ENCODE measurements at places on chromosomes 5 and 9.

DNA sequence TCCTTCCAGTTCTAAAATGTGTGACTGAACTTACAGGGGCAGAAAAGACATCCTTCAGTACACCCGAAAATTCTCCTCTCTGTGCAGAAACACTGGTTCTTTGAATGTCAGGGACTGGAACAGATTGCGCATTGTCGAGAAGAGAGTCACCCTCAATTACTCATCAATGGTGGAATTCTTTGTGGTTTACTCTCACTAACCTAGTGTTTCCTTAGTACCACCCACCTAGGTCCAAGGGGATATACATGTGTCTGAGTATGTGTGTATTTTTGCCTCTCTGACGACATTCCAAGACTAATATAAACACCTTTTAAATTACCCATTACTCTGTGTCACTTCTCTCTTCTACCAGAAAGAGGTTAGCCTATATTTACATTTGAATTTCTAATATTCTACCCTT, 660.8 kb downstream of the TLE1 start:
- DNase-seq: no peak

DNA sequence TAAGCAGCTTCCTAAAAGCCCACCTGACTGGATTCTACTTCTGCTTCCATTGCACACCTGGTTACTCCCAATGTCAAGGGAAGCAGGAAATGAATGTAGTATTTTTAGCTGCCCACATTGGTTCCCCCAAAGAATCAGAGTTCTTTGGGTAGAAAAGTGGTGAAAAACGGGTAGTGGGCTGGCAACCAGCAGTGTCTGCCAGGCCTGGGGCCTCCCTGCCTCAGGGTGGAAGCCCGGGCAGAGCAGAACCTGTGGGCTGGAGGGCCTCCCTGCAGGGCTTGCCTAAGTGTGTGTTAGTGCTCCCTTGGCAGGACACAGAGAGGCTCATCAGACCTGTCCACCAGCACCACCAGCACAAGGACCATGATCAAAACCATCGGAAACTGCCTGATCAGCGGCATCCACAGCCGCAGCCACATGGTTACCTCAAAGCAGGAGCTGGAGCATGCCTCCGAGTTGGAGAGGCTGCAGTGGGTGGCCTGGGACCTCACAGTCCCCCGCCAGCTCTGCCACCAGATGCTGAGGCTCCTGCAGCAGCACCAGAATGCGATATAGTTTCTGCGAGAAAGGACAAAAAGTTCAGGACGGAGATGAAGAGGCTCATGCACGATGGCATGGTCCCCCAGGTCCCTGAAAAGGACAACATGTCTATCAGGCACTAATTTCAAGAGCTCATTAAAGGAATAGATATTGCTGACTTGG, 72.2 kb downstream of the PTPDC1 start:
- DNase-seq: no peak

- DNase-seq: no peak
Measured at GRCh38 chr5:5044247-5044840, 95.8 kb upstream of the ADAMTS16 start.

- no peak for DNase-seq
Measured at GRCh38 chr9:13244181-13244580, 35.3 kb downstream of the MPDZ start.

- DNase-seq: peak; percentile 6
Measured at GRCh38 chr5:81750308-81751008, 439 bp downstream of the SSBP2 start.

DNA sequence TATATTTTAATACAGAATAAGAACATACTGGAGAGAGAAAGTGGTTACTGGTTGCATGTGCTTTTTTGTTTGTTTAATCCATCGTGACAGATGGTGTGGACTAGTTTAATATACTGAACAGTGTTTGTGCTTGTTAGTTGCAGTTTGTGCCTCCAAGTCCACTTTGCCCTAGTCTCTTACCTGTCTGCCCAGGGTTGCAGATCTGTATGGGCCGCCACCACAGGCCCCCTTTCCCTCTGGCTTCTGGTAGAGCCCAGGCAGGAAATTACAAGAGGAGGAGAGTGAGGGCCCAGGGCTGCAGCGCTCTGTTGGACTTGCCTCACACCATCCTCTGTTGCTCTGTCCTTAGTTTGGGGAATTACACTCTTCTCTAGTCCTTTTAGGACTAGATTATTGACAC, 166.4 kb downstream of the KDM4C start:
- DNase-seq: no peak

GRCh38 chr9:75990576-75991304, 100.3 kb downstream of the PCSK5 start:
- DNase-seq: no peak

DNA sequence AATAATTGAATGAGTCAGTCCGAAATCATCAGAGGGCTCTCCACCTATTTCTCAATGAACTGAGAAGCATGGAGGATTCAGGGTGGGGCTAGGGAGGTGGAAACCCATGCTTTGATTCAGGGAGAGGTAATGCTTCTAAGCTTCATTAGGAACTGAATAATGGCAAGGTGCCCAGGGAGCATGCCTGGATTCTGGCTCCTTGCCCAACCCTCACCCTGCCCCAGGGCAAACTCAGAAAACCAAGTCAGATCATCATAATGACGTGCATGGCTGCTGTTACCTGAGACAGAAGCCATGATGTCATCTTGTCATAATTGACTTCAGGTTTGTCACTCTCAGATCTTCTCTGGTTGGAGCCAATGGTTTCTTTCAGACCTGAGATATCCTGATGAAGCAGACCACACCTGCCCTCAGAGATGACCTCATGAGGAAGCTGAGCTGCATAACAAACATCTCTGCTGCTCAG, 199.6 kb downstream of the SYK start:
- DNase-seq: no peak

GRCh38 chr5:59819806-59820205, 73.7 kb downstream of the PDE4D start:
- no peak for DNase-seq

DNA sequence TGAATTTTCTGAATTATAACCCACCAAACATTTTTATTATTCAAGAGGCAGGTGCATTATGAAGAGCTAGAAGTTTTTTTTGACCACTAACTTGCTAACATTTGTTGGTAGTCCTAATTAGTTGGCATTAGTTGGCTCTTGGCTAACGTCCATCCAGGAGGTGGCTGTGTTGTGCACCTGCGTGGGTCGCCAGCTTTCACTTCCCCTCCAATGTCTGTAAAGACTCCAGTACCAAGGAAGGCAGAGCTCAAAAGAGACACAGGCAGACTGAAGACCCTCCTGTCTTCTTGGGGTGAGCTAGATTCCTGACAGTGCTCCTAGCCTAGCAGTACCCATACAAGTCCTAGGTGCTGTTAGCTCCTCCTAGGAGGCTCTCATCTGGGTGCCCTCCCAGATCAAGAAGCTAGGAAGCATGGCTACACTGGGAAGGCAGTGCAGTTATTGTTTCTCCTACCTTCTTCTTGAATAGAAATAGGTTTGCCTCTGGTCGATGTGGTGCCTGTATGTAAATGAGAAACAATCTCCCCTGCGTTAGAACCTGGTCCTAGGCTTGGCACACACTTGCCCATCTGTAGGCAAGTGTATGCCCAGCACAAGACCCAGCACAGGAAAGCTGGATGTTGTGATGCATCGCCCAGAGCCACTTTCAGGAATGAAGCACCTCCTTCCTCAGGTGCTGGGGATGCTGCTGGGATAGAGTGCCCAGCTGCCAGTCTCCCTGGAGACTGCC, 190.9 kb downstream of the ICE1 start:
- DNase-seq: no peak

GRCh38 chr5:40001796-40002195, 577.0 kb upstream of the DAB2 start:
- no peak for DNase-seq

- no peak for DNase-seq
Measured at GRCh38 chr9:104256031-104256695, 162.1 kb downstream of the SMC2 start.

- DNase-seq: no peak
Measured at GRCh38 chr5:137260820-137261695, 238.1 kb downstream of the SPOCK1 start.

- no peak for DNase-seq
Measured at GRCh38 chr5:13783726-13784125, 160.8 kb downstream of the DNAH5 start.

- no peak for DNase-seq
Measured at GRCh38 chr5:133658327-133658726, 46.0 kb upstream of the FSTL4 start.

GRCh38 chr5:118988866-118989180, 476 bp upstream of the DTWD2 start:
- no peak for DNase-seq

DNA sequence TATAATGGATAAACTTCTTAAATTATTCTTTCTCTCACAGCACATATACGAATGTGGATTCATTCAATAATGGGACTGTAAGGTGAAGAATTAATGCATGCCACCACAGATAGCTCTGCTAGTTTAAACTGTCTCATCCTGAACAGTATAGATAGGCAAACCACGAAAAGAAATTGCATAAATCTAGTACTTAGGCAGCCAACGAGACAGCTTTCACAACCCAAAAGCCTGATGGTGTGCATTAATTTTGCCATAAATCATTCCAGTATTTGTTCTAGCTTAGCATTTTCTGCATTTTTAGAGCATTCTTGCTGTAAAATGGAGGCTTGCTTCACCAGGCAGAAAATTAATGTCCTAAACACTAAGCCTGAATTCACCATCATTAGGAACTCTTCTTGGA, 834.2 kb upstream of the DMAC1 start:
- no peak for DNase-seq

DNA sequence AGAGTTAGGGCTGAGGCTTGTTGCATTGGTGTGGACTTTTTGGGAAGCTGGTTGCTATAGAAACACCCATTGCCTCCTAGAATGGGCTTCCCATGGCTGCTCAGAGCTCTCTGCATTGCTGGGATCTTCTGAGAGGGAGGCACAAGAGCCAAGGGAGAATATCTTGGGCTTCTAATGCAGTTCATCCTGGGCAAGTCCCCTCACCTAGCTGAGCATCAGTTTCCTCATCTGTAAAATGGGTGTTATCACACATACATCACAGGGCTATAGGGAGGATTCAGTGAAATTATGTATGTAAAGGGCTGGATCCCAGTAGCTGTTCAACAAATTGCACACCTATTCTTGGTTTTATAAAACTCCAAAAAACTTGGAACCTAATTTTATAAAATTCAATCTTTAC, 106.1 kb upstream of the ALDH1B1 start:
- no peak for DNase-seq

DNA sequence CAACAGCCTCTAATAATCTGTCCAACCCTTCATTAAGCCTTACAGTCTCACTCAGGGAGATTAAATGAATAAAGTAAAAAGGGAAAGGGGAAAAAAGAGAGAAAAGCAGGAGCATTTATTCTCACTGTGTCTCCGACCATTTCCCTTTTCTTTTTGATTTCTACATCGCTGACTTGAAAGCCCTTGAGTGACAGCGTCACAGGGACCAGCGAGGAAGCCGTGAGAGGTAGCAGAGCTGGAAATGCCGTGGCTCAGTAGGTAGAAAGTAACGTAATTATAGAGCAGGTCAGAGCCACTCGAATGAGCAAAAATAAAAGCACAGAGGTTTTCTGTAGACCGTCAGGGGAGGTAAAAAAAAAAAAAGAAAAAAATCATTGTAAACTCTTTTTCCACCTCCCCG, 52.4 kb downstream of the ASS1 start:
- DNase-seq: no peak

DNA sequence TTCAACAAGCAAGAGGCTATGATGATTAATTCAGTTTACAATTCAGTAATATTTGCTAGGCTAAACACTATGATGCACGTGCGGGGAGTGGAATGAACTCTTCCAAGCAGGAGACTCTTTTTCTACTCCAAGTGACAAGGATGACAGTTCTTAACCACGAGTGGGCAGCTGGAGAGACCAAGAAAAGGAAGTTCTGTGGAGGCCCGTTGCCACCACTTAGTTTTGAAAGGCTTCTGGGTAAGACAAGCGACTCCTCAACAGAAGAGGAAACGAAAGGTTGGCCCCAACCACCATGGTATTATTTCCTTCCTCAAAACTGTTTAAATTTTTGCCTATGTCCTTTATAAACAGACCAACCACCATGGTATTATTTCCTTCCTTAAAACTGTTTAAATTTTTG, 2.8 kb downstream of the DCAF12 start:
- no peak for DNase-seq

GRCh38 chr5:18181575-18181974, 547.3 kb downstream of the TAF11L14 start:
- DNase-seq: no peak

DNA sequence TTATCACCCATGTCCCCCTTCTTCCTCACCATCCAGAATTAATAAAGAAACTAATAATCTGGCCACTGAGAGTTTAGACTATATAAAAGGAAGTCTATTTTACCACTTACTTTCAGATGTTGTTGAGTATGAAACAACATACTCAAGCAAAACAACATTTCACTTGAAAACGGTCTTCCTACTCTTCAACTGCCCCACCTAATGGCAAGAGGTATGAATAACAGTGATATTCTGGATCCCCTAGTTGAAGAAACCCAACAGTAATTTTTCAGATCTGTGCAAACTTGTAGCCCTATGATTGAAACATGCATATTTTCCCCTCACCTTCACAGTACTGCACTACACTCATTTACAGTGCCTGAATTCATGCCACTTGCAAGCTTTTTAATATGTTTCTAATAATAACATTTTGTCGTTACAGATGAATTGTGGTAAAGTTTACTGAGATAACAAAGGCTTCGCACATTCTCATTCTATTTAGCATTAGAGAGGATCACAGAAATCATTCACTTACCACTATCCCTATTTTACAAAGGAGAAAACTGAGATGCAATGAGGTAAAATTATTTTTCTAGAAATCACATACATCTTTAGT, 267.9 kb upstream of the PDE4D start:
- no peak for DNase-seq

- DNase-seq: no peak
Measured at GRCh38 chr9:38071470-38072134, 2.6 kb upstream of the SHB start.

- no peak for DNase-seq
Measured at GRCh38 chr5:100647461-100648230, 112.5 kb downstream of the FAM174A start.

DNA sequence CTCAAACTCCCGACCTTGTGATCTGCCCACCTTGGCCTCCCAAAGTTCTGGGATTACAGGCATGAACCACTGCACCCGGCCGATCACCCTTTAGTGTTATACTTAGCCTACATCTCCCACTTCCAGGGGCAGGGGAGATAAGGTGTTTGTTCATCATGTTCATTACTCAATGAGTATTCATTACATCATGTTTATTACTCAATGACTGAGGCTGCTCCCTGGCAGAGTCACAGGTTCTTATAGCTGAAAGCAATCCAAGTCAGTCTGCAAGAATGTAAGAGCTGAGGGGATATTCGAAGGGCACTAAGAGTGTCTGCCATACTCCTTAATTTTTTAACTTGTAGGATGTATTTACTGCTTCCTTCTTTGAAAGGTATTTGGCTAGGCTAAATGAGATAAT, 214.2 kb downstream of the SPATA31D1 start:
- no peak for DNase-seq

DNA sequence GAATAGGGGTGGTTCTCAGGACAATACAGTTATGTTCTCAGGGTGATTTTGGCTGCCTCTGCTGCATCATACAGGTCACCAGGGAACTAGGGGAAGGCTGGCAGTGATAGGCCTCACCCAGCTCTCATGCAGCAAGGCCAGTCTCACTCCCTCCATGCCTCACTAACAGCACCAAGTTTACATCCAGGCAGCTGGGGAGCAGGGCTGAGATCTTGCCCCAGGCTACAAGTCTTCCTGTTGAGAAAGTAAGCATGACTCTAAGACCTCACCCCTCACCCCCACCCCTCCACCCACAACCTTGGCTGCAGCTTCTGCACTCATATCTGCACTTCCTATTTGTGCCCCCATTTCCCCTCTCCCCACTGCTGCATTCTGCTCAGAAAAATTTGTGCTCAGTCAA, 481.2 kb downstream of the ACTL7B start:
- DNase-seq: no peak
